ENCODE measurements at places on chromosomes 7 and 10.

DNA sequence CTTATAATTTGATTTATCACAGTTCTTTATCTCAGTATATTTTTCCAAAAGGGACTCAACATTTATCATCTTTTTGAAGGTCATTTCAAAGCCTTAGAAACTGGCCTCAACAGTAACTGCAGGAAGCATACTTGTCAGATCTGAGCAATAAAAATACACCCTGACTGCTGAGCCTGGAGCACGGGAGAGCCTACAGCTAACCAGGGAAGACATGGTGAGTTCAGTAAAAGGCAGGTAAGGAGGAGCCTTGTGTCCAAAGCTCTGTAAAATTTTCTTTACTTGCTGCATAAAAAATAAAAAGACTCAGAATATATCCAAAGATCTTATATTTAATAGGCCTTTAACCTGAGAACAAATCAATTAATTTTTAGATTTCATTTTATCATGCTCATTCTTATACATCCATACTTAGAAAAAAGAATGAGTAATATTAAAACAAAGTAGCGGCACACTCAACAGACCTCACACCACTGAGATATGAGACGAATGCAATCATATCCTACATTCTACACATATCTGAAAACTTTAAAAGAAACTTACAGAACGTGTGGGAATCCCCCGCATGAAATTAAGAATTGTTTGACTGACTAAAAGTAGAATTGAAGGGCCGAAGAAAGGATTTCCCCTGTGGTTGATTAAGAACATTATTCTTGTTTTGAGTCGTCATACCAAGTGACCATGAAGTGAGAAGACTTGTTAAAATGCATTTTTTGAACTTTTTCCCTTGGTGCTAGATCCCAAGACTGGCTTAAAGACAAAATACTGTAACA, 296.4 kb upstream of the MKLN1 start:
- no peak for DNase-seq

DNA sequence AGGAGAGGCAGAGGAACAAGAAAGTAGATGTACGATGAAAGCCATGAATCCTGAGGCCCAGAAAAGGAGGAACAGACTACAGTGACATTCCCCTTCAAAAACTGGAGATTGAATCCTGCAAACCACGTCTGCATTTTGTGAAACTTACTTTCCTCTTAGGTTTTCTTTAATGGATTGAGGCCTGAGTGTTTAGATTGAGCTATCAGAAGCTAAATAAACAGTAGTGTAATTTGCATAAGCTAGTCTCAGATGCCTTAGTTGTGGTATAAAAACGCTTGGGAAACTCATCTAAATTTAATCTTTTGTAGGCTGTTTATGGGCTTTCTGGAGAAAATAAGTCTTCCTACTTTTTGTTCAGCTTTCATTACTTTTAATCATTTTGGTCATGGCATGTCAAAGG, 94.8 kb upstream of the HDAC9 start:
- DNase-seq, result no peak

DNA sequence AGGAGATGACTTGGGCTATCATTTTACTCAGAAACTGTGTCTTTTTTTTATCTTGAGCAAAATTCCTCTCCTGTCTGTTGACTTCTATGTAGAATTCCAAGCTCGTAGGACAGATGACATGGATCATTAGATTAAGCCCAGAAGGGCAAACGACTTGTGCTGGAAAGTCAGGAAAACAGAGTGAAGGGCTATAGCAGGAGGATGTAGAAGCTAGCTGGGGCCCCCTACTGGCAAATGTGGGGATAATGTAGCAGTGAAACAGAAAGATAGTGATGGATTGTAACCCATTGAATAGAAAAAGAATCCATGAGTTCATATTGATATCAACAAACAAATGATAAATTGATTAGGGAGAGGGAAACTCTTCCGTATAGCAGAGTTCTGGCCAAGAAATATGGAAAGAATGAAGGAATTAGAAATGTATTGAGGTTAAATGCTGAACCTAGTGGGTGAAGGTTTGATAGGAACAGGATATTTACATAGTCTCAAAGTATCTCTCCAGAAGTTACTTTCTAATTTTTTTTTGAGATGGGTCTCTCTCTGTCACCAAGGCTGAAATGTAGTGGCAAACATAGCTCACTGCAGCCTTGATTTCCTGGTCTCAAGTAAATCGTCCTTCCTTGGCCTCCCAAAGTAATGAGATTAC, 103.6 kb downstream of the LYZL1 start:
- DNase-seq, result no peak

DNA sequence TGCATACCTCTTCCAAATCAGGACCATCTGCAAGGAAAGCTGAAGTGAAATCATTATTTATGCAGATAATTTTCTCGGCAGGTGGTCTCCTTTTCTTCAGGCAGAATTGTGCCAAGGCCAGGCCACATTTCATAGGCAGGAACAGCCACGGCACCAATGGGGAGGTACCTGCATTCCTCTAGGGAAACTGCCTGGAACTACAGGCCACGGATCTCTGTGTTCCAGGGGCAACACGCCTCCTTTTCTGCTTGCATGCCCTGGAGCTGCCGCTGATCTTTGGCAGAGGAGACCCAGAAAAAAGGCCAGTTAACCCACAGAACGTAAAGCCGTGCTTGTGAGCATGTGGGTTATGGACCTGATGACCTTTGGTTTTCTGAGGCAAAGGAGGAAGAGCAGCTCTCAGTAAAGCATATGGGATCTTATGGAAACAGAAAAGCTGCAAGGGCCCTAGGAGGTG, 111.2 kb upstream of the KIAA1217 start:
- DNase-seq, result no peak

DNA sequence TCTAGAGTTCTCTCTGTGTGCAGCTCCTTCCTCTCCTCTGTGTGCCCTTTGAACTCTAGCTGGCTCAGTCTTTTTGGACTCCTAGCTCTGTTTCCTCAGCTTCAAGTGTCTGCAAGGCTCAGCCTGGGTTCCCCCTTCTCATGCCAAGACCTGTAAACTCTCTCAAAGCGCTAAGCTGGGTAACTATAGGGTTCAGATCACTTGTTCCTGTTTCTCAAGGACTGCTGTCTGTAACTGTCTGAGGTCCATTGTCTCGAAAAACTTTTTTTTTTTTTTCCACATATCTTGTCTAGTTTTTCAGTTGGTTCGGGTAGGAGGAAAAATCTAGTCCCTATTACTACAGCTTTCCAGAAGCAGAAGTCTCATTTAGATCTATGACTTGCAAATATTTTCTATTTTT, 46.6 kb upstream of the PPP1R17 start:
- no peak for DNase-seq

GRCh38 chr10:119445311-119445934, 97.1 kb downstream of the RGS10 start:
- DNase-seq, result peak; percentile 11

GRCh38 chr7:2687881-2688318, at the start of gene AMZ1:
TSS of gene AMZ1 (plus strand) at chr7:2688202. CDS start at chr7:2700452, 12,250 bp downstream.
- no peak for DNase-seq

DNA sequence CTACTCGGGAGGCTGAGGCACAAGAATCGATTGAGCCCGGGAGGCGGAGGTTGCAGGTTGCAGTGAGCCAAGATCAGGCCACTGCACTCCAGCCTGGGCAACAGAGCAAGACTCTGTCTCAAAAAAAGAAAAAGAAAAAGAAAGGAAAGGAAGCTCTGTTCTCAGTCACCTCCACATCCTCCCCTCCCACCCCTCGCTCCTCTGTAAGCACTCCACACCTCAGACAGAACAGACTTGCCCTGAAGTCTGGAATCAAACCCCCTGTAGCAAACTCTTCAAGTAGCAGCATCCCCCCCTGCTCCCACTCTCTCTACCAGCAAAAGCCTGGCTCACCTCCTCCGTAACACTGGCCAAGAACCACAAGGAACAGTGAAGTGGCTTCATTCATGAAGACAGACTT, 66.7 kb downstream of the PARD3 start:
- no peak for DNase-seq

- no peak for DNase-seq
Observed at GRCh38 chr10:99172128-99172738, 63.4 kb downstream of the HPSE2 start.

- no peak for DNase-seq
Observed at GRCh38 chr10:19944911-19945663, 128.9 kb downstream of the PLXDC2 start.

- DNase-seq, result no peak
Observed at GRCh38 chr7:92751902-92752901, 84.2 kb downstream of the CDK6 start.

- DNase-seq, result no peak
Observed at GRCh38 chr10:114576132-114576487, 82.0 kb downstream of the ABLIM1 start.
